ENCODE measurements at places on chromosomes 13 and 19.

GRCh38 chr13:52848455-52849195 is at the start of gene PCDH8:
Gene PCDH8, minus strand, starts transcription at chr13:52848640. Its CDS starts 204 bp downstream, at chr13:52848436.
- no peak for DNase-seq

- no peak for DNase-seq
Measured at GRCh38 chr19:13055213-13056051, 47.2 kb downstream of the LYL1 start.

DNA sequence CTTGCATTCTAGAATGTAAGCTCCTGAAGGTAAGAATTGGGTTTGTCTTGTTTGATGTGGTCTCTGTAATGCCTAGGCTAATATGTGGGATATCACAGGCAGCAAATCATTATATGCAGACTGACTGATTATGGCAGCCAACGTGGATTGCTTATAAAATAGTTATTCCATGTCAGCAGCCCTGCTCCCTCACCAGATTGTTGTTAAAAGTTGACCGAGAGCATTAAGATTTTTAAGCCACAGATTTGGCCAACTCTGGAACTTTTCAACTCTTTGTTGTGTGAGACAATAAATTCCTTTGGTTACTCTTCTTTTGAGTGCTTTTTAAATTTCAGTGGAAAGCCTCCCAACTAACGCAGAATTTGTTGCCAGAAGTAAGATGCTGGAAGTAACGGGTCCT is 92.6 kb upstream of the FAM216B start:
- no peak for DNase-seq

DNA sequence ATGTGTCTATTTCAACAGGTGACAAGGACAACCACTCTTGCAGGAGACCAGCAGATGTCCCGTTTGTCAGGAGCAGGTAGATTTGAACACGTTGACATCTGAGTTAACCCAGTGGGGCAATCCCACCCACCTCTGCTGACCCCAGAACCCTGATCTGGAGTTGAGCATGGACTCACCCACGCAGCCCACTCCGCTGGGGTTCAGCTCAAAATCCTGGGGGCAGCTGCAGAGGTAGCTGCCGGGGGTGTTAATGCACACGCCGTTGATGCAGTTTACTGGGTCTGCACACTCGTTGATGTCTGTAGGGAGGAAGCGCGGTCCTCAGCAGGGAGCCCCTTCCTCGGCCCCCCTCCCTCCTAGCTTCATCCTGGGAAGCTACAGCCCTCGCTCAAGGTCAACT is 39.9 kb downstream of the FBN3 start:
- no peak for DNase-seq

- no peak for DNase-seq
Measured at GRCh38 chr19:47331931-47332547, at the start of gene C5AR2. Gene C5AR2, plus strand, starts transcription at chr19:47332175. Its CDS starts 8,625 bp downstream, at chr19:47340800.

- no peak for DNase-seq
Measured at GRCh38 chr19:45784096-45784495, 1.8 kb upstream of the DMPK start.

- no peak for DNase-seq
Measured at GRCh38 chr13:114027826-114028225, 54.0 kb upstream of the C13orf46 start.

- DNase-seq, result no peak
Measured at GRCh38 chr19:49880162-49880869, 2.8 kb downstream of the TBC1D17 start.

GRCh38 chr13:99796175-99796819 is 175.3 kb downstream of the ZIC5 start:
- DNase-seq, result no peak

GRCh38 chr19:55494172-55494761 is 6.0 kb downstream of the SSC5D start:
- no peak for DNase-seq
